ENCODE measurements at places on chromosomes 3 and 15.

DNA sequence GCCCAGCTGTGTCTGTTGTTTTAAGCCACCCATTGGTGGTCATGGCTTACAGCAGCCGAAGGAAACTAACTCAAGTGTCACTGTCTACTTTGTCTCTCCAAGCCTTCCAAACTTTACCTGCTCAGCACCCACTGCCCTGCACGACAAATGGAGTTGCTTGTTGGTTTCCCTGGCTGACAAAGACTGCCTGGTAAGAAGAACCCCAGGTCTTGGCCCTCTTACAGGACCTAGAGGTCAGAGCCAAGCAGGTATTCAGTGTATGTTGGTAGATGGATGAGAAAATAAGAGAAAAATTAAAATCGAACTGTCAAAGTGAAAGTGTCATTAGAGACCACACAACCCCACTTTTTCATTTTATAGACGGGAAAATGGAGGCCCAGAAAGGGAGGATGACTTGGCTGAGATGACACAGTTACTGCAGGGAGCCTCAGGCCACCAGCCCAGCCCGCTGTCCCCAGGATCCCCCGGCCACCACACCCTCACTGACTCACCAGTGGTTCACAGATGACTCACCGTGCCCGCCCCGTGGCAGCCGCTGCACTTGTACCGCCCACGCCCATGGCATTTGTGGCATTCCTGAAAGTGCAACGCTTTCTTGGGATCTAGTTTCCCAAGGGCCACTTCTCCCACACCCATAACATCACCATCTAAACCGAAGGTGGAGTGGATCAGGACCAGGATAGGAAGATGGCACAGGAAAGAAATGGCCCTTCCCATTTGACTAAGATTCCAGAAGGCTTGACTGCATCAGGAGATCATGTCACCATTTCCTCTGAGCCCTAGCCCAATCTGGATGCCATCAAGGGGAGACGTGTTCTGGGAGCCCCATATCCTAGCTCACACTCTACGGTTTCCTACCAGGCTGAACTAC, 15.2 kb downstream of the SSUH2 start:
- DNase-seq: peak; percentile 68

GRCh38 chr15:77852241-77853007, 219.7 kb upstream of the LINGO1 start:
- DNase-seq: no peak

GRCh38 chr15:60795471-60795870, 316.5 kb upstream of the ICE2 start:
- DNase-seq: no peak

DNA sequence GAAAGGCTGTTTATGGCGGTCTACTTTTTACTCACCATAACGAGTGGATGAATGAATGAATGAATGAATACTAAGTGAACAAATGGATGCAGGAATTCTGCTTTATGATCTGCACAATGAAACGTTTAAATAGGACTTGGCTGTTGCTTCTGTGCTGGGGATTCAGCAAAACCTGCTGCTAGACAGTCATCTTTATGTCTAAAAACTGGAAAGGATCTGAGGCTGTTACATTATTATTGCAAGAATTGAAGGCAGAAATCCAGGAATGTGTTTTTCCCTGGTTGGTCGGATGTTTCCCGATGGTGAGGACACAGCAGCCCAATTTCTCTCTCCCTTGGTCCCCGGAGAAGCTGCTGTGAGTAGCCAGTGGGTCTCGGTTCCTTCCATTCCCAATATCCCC, 94.2 kb downstream of the GABRG3 start:
- DNase-seq: no peak

All from T-helper 2 cell treated with Interferon-gamma antibody and Interleukin-4, amounts not matched to agents 5 μg/mL and 100 μg/mL, for 36 hours (primary cell).